Renal cortex interstitium (tissue), 15 donors: ENCODE measurements at places on chromosomes 6 and 20. TPM values are rescaled to one million over a fixed set of nuclear protein-coding genes. Genes with fewer than 3 reads are reported as not detected.

DNA sequence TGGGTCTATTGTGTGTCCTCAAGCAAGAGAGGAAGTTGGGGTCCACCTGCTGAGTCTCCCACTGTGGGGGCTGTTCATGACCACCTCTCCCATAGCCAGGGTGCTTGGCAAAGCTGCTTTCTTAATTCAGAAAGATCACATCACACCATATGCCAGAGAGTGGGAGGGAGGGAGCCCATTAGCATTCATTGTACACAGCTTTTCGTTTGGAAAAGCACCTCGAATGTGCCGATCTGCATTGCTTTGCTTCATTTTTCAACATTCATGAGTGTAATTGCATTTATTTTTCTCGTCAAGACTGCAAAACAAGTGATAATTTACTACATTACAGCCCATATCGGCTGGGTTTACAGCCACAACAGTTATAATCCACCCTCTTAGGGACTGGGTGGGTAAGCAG, 327.3 kb downstream of the PTPRT start:
- no peak for DNase-seq

The SLC22A7 gene
- polyA plus RNA-seq = 0.81 TPM

The PBOV1 gene
- 0.06 TPM for polyA plus RNA-seq

The NINL gene
- polyA plus RNA-seq = 57.6 TPM

DNA sequence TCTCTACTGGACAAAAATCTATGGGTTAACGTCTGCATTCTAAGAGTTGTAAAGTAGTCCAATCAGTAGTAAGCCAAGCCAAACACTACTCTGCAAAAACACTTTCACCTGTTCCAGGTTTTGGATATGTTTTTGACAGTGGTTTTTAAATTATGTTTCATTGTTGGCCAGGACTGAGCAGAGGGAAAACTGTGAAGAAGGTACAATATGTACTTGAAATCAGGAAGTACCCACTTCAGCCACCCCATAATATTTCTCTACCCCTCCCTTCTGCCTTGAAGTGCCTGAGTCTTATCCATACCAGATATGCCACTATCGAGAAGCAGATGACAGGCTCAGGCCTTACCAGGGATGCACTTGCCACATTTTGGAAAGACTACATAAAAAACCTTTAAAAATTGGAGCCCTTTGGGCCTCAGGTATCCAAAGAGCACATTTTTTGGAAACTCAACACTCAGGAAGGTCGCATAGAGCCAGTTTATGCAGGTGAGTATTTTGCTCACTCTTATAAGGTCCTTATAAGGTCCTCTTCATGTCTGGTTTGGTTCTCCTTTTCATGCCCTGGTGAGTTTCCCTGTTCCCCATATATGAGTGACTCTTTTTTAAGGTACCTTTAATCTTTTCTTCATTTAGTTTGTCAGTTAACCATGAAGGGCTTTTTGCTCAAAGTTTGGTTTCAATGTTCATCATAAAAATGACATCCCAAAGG, 859.3 kb upstream of the FLRT3 start:
- no peak for DNase-seq

DNA sequence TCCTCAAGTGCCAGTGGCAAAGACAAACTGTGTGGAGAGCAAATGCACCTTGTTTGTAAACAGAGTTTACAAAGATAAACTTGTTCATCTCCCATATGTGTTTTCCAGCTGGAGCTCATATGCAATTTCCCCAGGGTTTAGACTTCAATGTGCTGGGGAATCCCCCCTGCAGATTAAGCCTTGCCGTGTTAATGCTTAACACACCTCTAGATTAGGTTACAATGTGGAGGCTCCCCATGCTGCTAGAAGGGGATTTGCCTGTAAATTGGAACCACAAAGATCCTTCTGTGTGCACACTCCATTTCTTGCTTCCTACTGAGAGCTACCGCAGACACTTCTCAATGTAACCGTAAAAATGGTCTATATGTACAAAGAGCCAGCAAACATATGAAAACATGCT, 263.1 kb downstream of the TBX18 start:
- no peak for DNase-seq

- no peak for DNase-seq
These were observed 28.0 kb downstream of the PSMG4 start for GRCh38 chr6:3286641-3287171.

- DNase-seq = no peak
These were observed 33.3 kb upstream of the SLC22A16 start for GRCh38 chr6:110509617-110510241.

GRCh38 chr6:145076115-145076841, 659.0 kb downstream of the EPM2A start:
- no peak for DNase-seq

- DNase-seq = no peak
These were observed 54.4 kb downstream of the PERP start for GRCh38 chr6:138052783-138053182.

- no peak for DNase-seq
These were observed 369.9 kb downstream of the PKHD1 start for GRCh38 chr6:51717477-51717876.

GRCh38 chr20:62104791-62105345, 17.4 kb upstream of the LSM14B start:
- no peak for DNase-seq

GRCh38 chr6:157946053-157946617, 35.5 kb upstream of the SYNJ2 start:
- DNase-seq = no peak

GRCh38 chr6:8644306-8644705, 209.0 kb upstream of the SLC35B3 start:
- no peak for DNase-seq
